ENCODE measurements at places on chromosomes 12 and 14.
A peak's percentile ranks its signal among the peaks of the same experiment; 100 is the strongest.

DNA sequence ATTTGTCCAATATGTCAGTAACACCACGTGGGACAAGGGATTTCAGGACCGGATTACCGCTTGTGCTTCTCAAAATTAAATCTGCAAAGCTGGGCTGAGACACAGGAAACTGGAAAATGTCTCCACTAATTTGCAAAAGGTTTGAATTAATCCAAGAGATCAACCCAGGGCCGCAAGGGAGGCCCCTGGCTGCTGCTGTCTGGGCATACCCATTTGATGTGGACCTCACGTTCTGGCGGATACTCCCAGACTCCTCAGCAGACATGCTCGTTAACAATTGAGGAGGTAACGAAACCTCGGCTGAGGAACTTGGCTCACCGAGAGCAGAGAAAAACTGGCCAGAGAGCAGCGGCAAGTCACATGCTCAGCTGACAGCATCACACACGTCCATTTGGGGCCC is 180.6 kb downstream of the SLC15A4 start:
- DNase-seq: no peak

- no peak for DNase-seq
Observed at GRCh38 chr12:84825149-84825548, 87.5 kb downstream of the SLC6A15 start.

GRCh38 chr14:26190646-26191045 is 407.2 kb downstream of the NOVA1 start:
- no peak for DNase-seq

DNA sequence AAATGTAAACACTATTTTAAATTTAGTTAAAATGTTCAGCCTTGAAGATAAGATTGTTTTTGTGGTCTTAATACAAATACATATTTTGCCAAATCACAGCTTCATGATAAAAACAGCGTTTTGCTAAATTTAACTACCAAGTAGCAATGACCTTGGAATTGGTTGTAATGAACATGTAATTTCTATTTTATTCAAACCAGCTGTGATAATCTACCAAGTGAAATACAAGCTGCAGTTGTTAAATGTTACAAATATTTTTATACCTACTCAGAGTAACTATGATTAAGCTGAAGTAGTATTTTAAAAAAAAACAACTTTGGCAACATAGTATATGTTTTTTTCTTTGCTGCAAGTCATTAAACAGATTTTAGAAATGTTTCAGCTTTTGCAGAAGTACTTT is 96.2 kb downstream of the CPSF2 start:
- no peak for DNase-seq

DNA sequence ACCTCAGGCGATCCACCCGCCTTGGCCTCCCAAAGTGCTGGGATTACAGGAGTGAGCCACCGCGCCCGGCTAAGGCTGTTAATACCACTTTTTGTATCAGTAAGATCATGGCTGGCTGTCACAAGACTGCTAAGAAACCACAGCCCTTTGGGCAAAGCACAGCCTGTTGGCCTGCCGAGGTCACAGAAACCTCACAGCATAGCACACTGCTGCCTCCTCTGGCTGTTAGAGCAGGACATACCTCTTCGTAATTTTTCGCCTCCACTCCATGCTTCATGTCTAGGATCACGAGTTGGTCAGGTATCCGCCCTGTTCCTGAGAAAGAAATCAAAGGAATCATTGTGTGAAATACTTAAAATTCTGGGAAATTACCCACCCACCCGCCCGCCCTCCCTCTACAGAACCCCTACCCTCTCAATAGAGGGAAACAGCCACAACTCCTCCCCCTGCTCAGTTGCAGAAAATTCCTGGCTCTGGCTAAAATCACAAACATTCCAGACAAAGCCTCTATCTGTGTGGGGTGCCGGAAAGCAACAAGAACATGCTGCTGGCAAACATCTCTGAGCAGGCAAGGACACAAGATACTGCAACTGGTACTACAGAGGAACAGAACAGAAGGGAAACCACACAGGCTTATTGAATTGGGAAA is 20.7 kb upstream of the NEK9 start:
- DNase-seq: no peak

DNA sequence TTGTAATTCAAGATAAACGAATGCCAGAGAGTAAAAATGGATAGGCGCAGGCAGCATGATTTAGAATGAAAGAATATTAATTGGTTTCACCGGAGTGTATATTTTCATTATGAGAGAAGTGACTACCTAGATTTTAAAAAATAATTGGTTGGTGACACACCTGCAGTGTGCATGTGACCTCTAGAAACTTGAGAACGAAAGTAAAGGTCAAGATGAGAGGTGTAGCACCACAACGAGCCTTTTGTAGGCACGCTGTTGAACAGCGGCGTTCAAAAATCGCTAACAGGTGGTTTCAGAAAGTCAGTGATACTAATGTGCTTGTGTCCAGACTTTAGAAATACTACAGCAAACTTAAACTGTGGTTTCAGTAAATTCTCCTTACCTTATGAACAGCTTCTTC is 123.8 kb downstream of the NPAS3 start:
- DNase-seq: no peak

GRCh38 chr12:65590318-65590717 is 234.0 kb upstream of the HMGA2 start:
- DNase-seq: no peak

DNA sequence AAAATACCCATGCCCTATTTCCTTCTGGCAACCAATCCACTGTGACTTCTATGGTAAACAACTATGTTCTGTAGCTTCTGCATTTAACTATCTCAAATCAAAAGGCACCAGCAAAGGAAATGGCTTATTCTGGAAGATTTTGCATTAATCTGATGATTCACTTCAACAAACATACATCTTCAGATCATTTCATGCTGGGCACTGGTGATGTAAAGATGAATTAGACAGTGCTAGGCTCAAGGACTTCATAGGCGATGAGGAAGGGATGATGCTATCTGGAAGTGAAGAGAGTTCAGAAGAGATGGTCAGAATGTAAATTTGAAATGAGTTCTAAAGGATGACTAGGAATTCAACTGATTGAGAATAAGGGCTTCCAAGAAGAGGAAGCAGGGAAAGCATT is 363.3 kb downstream of the PAWR start:
- DNase-seq: no peak

- no peak for DNase-seq
Observed at GRCh38 chr12:31326736-31327659, 1.0 kb upstream of the SINHCAF start.

DNA sequence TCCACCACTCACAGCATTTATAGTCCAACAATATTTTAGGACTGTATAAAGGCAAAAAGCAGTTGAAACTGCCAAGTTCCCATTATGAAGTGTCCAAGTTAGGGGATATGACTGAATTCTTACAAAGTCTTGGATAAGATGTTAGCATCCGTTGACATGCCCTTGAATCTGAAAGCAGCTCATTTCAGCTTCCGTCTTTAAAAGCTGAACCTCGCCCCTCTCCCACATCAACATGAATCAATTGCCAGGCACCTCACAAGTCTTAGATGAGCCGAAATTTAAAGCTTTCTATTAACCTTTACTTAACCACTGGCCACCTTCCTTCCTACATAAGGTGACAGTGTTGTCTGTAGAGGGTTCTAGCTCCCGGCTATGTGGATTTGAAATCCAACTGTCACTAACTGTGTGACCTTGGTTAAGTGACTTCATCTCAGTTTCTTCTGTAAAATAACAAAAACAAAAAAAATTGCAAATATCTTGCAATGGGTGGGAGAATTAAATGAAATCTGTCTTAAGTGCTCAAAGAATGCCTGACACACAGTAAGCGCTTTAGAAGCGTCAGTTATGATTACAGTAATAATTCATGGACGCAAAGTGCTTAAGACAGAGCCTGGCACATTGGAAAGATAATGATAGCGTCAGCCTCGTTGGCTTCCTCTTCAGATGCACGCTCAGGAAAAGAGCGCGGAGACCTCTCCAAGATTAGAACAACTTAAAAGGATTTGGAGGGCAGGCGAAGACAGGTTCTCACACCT is 1.2 kb downstream of the PPP1CC start:
- DNase-seq: no peak

DNA sequence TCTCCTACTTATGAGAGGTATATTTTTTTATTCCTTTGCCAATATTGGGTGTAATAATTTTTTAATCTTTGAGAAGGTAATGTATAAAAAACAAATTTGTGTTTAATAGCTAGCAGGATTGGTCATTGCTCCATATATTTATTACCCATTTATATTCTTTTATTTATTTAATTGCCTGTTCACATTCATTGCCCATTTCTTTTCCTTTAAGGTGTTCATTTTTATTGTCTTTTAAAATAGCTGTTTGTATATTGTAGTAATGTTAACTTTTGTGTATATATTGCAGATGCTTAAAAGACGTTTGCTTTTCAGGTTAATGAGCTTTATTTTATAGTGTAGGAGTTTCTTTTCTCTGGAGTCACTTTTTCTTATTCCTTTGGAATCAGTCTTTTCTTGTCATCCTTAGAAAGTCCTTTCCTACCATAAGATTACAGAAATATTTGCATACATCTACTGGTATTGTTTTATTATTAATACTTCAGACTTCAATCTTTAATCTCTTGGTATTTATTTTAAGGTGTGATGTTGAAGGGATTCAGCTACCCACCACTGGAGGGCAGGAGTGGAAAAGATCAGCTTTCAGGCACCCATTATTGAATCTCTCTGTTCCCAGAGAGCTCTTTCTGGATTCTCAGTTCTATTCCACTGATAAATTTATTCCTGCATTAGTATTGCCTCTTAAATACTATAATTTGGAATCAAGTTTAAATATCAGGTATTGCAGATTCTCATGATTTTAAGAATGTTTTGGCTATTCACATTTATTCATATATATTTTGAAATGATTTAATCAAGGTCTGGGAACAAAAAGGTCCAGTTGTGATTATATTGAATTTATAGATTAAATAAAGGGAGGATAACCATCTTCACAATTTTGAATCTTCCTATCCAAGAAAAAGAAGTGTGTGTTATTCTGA is 17.3 kb downstream of the PPM1A start:
- no peak for DNase-seq

DNA sequence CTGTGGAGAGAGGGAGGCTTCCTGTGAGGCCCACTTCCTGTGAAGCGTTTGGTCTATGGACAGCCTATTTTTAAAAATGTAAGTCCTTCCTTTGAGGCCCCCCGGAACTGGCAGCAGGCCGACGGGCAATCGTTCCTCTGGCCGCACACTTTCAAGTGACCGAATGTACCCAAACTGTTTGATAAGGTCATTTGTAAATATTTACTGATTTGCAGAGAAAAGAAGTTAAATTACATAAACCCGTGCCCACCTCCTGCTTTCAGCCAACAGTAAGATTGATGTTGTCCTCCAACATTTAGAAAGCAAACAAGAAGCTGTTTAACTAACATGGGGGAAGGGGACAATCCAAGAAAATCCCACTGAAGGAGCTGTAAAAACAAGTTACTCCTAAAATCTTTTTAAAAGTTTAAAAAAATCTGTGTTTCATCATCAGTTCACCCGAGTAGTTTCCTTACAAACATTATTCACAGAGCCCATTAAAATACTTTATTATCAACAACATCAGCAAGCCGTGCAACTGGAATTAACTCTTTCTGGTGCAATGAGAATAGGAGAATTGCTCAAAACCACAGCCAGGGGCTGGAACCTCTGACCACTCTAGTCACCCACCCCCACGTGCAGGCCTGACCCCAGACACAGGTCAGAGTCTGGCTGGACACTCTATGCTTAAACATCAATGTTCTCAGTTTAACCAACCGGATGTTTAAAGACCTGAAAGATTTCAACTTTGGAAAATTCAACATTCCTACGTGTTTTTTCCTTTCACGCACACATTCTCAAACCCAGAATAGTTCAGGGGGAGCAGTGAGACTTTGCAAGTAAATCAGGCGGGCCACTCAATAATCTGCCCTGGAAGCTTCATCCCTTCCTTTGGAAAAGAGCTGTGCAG is 65.3 kb downstream of the FOXN3 start:
- peak; percentile 11 for DNase-seq

DNA sequence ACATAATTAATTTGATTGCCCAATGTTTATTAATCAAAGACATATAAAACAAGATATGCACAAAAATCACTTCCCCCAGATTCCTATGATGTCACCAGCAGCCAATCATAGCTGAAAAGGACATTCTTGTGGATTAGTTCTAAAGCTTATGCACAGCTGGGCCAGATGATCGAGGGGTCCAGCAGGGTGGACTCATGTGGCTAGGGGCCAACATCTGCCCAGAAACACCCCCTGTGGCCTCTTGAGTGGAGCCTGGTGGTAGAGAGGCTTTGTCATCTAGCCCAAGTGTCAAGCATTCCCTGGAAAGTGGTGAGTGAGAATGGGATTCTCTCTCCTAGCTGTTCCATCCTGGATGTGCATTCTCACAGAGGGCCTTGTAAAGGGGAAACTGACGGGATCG is 590.0 kb downstream of the BCL11B start:
- no peak for DNase-seq

DNA sequence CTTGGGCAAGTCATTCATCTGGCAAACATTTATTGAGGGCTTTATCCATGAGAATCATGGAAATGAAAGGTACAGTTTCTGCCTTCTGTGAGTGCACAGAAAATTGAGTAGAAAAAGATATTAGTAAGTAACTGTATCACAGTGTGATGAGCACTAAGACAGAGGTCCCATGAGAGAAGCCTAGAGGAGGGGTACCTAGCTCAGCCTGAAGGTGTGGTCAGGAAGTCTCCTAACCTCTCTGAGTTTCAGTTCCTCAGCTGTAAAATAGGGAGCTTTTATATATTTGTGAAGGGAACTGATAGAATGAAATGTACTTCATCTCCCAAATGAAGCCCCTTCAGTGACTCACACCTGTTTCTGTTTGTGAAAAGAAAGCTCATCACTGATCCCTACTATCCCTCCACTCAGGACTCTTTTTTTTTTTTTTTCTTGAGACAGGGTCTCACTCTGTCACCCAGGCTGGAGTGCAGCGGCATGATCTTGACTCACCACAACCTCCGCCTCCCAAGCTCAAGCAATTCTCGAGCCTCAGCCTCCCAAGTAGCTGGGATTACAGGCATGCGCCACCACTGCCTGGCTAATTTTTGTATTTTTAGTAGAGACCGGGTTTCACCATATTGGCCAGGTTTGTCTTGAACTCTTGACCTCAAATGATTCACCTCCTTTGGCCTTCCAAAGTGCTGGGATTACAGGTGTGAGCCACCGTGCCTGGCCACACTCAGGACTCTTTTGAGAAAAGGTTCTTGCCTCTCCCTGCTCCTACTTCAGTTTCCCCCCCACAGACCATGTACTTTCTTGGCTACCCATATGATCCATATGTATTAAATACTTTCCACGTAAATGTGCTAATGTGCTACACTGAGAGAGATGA is 93.7 kb upstream of the FUT8 start:
- DNase-seq: no peak

- no peak for DNase-seq
Observed at GRCh38 chr12:117052386-117053049, 46.7 kb downstream of the TESC start.

DNA sequence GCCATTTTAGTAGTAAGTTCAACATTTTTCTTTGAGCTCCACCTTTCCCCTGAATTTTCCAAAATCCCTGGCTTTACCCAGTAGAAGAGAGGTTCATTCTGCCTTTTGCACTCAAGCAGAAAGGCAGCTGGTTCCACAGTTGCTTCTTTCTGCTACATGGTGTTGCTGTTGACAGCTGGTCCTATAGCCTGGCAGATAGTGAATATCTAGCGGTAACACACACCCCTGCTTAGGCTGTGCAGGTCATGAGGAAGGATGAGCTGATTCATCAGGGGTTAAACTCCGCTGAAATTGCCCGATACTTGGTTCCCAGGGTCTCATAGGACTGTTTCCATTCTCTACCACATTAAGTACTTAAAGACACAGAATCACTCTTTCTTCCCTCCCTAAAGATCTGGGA is 62.4 kb downstream of the PUS7L start:
- no peak for DNase-seq

Measured in activated T-cell treated with anti-CD3 and anti-CD28 coated beads, Interleukin-2, amount 50 U/mL, for 72 hours (primary cell).